Fibroblast of the aortic adventitia (primary cell): ENCODE measurements at places on chromosomes 16 and 17. TPM values are rescaled to one million over a fixed set of nuclear protein-coding genes. Genes with fewer than 3 reads are reported as not detected.

ZNF213 gene
- 6.9 and 7.0 TPM in 2 replicates for total RNA-seq

CLUH gene
- total RNA-seq = 17.1 and 39.1 TPM in 2 replicates

CFAP97D1 gene
- not detected in 2 replicates for total RNA-seq

CASKIN2 gene
- total RNA-seq = 5.6 and 8.0 TPM in 2 replicates

SETD1A gene
- total RNA-seq = 1.6 and 5.3 TPM in 2 replicates

SEC14L5 gene
- total RNA-seq = 1.2 and 3.0 TPM in 2 replicates
